ENCODE measurements at places on chromosomes 5 and 9. TPM values are rescaled to one million over a fixed set of nuclear protein-coding genes. Genes with fewer than 3 reads are reported as not detected.

Gene CDK5RAP2
- total RNA-seq: 82.7 TPM

DNA sequence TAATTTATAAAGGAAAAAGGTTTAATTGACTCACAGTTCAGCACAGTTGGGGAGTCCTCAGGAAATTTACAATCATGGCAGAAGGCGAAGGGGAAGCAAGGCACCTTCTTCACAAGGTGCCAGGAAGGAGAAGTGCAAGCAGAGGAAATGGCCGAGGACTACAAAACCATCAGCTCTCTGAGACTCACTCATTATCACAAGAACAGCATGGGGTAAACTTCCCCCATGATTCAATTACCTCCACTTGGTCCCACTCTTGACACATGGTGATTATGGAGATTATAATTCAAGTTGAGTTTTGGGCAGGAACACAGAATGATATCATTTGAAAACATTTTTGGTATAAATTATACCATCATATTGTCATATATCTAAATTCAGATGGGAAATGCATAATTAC is 934.7 kb downstream of the CDH12 start:
- no peak for DNase-seq

GRCh38 chr5:120934031-120934430 is 469.9 kb downstream of the PRR16 start:
- no peak for DNase-seq

DNA sequence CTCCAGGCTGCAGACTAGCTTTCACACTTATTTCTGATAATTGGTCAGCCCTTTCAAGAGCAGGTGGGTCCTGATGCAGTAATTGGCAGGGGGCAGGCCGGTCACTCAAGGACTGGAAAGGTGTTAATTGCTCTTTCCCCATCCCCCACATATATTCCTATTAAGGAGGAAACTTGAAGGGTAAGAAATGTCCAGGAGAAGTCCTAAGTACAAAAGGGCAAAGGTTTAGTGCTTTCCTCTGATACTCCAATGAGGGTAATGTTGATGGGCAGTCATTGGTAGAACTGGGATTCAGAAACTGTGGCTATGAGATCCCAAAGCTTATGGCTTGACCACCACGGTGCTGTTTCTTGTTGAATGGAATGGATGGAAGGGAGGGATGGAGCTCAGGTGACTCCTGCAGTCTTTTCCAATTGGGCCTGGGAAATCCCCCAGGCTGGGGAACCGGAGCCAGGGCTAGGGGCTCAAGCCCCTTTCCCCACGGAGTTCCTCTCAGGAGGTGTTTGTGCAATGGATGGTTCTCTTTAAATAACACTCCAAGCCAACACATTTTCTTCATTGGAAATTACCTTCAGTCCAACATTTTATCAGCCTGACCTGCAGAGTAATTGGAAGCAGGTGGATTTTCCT is 103.2 kb upstream of the ALDH1B1 start:
- no peak for DNase-seq

DNA sequence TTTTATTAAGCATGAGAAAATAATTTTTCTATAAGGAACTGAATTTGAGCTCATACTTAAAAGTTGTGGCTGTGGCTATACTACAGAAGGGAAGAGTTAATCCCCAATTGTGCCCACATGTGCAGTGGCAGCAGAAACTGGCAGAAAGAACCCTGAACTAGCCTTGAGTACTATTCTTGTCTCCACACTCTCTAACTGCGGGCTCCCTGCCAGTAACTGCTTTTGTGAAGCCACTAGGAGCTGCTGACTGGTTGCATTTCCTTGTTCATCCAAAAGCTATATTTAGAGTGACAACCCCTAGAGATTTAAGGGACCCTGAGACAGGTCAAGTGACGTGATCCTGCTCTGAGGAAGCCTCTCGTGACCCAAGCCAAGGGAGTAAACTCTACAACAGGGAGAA is 238.6 kb downstream of the ELAVL2 start:
- no peak for DNase-seq

GRCh38 chr5:176171171-176171760 is 67.0 kb upstream of the SIMC1 start:
- no peak for DNase-seq

- no peak for DNase-seq
These were observed 313.6 kb downstream of the ARHGEF28 start for GRCh38 chr5:73939557-73939956.

GRCh38 chr5:33322632-33323031 is 118.1 kb upstream of the TARS1 start:
- no peak for DNase-seq

GRCh38 chr9:26399556-26399955 is 493.0 kb downstream of the CAAP1 start:
- DNase-seq: no peak

- no peak for DNase-seq
These were observed 22.2 kb upstream of the ASS1 start for GRCh38 chr9:130422546-130422945.
